ENCODE measurements at places on chromosomes 3 and 15.

DNA sequence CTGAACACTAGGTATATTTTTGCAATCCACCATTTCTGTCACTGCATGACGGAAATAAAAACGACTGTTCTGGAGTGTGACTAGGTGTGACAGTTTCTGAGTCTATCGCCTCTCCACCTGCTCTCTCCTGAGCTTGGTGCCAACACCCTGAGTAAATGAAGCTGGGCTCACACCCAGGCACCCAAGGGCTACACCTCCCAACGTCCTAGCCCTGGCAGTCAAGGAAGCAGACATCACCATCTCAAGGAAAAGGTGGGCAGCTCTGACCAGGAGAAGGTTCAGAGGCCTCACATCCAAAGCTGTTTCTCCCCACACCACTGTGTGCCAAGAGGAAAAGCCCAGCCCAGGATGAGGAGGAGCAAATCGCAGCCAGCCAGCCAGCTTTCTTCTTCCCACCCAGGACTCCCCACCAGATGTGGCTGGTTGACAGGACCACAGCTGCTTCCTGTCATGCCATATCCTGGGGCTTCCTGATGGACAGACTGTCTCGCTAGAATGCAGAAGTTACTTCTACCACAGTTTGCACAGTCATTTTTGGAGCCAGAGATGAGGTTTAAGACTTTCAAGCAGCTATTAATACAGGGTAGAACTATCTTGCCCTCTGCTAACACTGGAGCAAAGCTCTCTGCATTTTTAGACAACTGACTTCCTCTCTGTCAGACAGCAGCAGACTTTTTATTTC lies 3.3 kb downstream of the SCAMP2 start:
- peak; percentile 81 for DNase-seq

DNA sequence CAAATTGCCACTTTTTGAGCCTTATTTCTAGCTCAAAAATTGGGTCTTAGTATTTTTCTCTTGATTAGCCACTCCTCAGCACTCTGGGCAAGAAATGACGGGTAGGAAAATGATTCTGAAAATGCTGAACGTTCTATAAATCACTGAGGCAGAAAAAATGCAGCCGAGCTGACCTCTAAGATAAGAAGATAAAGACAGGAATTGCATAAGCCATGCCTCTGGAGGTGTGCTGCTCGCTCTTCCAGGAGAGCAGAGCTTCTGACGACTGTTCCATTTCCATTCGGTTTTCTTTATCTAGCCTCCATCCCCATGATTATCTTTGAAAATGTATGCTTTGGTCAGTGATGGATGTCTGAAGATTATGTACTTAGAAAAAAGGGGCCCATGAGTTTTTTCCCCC lies 558.8 kb upstream of the ADAMTS9 start:
- DNase-seq = no peak

- no peak for DNase-seq
Measured at GRCh38 chr15:55969582-55969981, 23.8 kb downstream of the NEDD4 start.

GRCh38 chr15:75835990-75836958 lies 7.0 kb upstream of the UBE2Q2 start:
- DNase-seq = no peak

GRCh38 chr3:139534992-139535879 lies 4.3 kb downstream of the RBP1 start:
- peak; percentile 72 for DNase-seq

DNA sequence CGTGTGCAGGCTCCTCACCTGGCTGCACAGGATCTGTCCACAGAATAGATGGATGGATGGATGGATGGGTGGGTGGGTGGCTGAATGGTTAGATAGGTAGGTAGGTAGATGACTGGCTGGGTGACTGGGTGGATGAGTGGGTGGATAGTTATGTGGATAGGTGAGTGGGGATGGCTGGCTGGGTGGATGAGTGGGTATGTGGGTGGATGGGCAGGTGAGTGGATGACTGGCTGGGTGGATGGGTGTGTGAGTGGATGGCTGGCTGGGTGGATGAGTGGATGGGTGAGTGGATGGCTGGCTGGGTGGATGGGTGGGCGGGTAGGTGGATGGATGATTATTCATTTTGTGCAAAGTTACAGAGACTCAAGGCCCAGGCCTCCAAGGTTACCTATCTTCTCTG lies 172.9 kb upstream of the CTDSPL start:
- DNase-seq = no peak

DNA sequence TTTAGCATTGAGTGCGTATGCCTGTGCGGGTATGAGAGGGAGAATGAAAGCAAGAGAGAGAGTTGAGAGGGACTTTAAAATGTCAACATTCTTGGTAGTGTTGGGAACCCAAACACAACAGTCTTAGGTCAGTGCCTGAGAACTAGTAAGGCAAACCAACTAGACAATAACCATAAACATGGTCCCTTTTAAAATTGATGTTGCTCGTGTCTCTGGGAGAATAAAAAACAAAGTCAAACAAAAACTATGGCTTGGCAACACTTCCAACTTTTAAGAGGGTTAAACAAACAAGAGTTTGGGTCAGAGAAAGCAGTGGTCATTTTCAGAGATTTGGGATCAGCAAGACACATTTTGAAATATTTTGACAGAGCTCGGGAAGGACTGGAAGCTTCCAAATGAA lies 146.7 kb upstream of the THBS1 start:
- no peak for DNase-seq

DNA sequence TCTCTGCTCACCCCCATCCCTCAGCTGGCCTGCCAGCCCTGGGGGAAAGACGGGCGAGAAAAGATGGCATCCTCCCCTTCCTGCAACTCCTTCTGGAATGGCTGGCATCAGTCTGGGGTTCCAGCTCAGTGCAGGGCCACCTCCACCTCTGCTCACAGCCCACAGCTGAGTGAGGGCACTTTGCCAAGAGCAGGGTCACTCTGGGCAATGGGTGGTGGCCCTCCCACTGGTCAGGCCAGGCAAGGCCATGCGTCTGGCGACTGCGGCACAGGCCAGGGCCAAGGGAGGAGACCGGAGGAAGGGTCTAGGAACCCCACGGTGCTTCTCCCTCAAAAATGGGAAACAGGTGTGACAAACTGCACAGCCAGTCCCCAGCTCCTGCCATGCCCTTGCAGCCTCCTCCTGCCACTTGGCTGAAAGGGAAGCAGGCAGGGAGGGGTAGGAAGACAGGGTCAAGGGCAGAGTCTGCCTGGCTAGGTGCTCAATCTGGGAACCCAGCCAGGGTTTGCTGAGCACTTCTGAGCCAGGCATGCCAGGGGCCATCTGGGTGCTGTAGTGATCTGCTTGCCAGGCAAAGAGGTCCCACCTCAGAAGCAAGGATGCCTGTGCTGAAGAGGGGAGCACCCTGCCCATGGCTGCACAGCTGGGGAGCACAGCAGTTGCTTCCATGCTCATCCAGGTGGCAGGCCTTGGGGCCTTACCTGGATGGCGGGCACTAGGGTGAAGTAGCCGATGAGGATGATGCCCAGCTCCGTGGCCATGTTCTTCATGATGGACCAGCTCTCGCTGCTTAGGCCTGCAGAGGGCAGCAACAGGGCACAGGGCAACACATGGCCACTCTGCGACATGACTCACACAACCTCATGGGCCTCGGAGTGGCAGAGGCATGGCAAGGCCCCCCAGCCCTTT lies 41.2 kb downstream of the PTPN23 start:
- DNase-seq = peak; percentile 57

GRCh38 chr15:43941555-43941954 lies 114.8 kb downstream of the WDR76 start:
- DNase-seq = no peak

GRCh38 chr3:73784686-73785392 lies 160.1 kb upstream of the PDZRN3 start:
- no peak for DNase-seq

DNA sequence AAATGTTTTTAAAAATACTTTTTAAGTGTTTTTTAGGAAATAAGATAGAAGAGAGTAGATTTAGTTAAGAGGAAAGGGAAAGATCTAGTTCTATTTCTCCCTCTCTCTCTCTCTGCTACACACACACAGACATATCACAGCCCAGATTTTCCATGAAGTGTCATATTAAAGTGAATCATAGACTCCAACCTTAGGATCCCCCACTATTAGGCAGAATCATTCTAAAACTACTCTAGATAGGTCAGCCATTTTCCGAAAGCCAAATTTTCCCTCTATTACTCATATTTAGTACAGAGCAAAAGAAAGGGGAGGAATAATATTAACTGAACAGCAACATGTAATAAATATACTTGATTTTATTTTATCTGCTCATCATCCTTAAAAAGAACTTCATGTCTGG lies 45.1 kb upstream of the RSL24D1 start:
- DNase-seq = no peak

DNA sequence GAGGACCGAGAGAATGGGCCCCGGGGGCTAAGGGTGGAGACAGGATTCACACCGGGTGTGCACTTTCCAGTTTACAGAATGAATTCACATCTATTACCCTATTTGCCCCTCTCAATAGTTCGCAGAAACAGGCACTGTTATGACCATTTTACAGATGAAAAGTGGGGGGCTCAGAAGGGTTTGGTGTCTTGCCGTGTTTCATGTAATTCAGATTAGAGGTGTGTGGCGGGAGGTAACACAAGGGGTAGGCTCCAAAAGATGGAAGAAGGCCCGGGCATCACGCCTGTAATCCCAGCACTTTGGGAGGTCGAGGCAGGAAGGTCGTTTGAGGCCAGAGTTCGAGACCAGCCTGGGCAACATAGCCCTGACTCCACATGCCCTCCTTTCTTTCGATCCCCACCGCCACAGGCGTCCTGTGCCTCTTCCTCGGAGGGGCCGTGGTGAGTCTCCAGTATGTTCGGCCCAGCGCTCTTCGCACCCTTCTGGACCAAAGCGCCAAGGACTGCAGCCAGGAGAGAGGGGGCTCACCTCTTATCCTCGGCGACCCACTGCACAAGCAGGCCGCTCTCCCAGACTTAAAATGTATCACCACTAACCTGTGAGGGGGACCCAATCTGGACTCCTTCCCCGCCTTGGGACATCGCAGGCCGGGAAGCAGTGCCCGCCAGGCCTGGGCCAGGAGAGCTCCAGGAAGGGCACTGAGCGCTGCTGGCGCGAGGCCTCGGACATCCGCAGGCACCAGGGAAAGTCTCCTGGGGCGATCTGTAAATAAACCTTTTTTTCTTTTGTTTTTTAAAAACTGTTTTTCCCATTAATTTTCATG lies 3.4 kb downstream of the DUOXA2 start:
- DNase-seq = no peak

GRCh38 chr3:133479895-133480669 lies 80.2 kb downstream of the BFSP2 start:
- DNase-seq = no peak

DNA sequence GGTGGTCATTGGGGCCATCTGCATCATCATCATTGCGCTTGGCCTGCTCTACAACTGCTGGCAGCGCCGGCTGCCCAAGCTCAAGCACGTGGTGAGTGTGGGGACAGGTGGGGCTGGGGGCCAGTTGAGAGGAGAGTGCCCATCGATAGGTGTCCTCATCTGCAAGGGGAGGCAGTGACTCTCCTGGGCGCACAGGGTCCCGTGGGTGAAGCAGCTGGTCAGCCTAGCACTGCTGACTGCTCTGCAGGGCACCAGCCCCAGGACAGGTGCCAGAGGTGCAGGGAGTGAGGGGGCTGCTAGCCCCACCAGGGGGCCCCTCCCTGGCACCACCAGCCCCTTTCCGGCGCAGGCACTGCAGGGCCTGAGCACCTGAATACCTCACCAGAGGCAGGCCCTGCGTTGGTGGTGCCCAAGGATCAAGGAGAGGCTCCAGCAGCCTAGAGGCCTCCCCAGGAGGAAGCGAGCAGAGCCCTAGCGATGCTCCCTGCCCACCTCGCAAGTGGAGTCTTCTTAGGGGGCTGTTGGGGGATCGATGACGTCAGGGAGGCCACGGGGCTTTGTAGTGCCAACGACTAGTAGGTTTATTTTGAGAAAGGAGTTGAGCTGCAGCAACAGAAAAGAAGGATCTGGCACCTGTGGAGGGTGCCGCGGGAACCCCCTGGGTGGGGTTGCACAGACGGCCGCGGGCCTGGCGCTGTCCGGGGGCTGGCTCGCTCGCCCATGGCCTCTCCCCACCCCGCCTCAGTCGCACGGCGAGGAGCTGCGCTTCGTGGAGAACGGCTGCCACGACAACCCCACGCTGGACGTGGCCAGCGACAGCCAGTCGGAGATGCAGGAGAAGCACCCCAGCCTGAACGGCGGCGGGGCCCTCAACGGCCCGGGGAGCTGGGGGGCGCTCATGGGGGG lies 976 bp upstream of the ABTB1 start:
- DNase-seq = no peak

GRCh38 chr3:9135930-9136525 lies 113.4 kb downstream of the SRGAP3 start:
- no peak for DNase-seq

GRCh38 chr3:63674586-63674985 lies 22.1 kb downstream of the SNTN start:
- no peak for DNase-seq

- peak; percentile 37 for DNase-seq
Measured at GRCh38 chr3:125622381-125622791, 27.1 kb upstream of the OSBPL11 start.

DNA sequence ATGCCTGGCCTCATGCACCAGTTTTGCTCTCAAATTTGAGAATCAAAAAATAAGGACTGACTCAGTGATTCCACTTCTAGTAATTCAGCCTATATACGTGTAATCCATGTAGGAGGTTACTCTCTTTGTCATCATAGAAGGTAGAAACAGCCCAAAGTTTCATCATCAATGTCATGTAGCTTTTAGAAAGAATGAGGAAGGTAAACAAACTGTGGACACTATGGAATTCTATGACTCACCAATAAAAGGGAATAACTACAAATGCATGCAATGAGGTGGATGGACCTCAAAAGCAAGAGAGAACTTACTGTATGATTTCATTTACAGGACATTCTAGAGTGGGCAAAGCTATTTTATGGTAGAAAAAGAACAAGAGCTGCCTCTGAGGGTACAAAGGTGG lies 93.2 kb upstream of the LRIG1 start:
- DNase-seq = no peak

DNA sequence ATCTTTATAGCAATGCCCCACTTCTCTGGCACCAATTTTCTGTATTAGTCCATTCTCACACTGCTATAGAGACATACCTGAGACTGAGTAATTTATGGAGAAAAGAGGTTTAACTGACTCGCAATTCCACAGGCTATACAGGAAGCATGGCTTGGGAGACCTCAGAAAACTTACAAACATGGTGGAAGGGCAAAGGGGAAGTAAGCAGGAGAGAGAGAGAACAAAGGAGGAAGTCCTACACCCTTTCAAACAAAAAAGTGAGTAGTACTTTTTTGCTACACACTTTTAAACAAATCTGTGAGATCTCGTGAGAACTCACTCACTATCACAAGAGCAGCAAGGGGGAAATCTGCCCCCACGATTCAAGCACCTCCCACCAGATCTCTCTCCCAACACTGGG lies 67.8 kb upstream of the ZBED2 start:
- no peak for DNase-seq

- DNase-seq = peak; percentile 19
Measured at GRCh38 chr3:171676601-171677175, 133.6 kb downstream of the PLD1 start.
